ENCODE measurements at places on chromosomes 4 and X. TPM values are rescaled to one million over a fixed set of nuclear protein-coding genes. Genes with fewer than 3 reads are reported as not detected.

TLR1 gene
- total RNA-seq: 7.4 TPM

GRCh38 chr4:86482306-86483172, 111.6 kb upstream of the PTPN13 start:
- no peak overlapping the region for H3K4me3 ChIP-seq
- H3K27me3 ChIP-seq: no peaks in the 10 kb centered on the region
- DNase-seq: no peak
- no peaks in the 10 kb centered on the region for H3K36me3 ChIP-seq

DNA sequence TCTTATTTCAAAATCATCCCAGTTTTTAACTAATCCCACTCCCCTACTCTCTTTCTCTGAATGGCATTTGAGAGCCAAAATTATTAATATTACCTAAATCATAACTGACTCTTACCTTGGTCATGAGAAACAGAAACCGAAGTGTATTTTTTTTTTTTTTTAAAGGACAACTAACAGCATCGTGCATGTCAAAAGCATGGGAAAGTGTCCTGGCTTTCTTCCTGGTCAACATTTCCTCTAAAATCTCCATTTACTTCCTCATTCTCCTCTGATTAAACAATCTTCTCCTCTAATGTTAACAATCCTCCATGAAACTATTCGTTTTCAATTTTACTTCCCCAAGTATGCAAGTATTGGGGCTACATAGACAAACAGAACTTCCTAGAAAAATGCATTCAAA, 2.1 kb upstream of the STS start:
- DNase-seq: no peak
- no peaks in the 10 kb centered on the region for H3K36me3 ChIP-seq
- no peaks in the 10 kb centered on the region for H3K27me3 ChIP-seq
- no peak overlapping the region for H3K27ac ChIP-seq
- no peaks in the 10 kb centered on the region for H3K4me1 ChIP-seq
- no peak overlapping the region for H3K4me3 ChIP-seq

GRCh38 chrX:148049441-148049840, 68.3 kb downstream of the FMR1NB start:
- H3K27me3 ChIP-seq: no peaks in the 10 kb centered on the region
- DNase-seq: no peak
- no peak overlapping the region for H3K4me3 ChIP-seq
- H3K4me1 ChIP-seq: no peaks in the 10 kb centered on the region
- no peak overlapping the region for H3K27ac ChIP-seq

GRCh38 chrX:49992853-49993252, 70.5 kb downstream of the CLCN5 start:
- no peaks in the 10 kb centered on the region for H3K4me1 ChIP-seq
- no peak for DNase-seq
- H3K4me3 ChIP-seq: no peak overlapping the region
- no peaks in the 10 kb centered on the region for H3K27me3 ChIP-seq
- no peaks in the 10 kb centered on the region for H3K36me3 ChIP-seq

- no peak overlapping the region for H3K27ac ChIP-seq
- no peak for DNase-seq
- H3K4me1 ChIP-seq: no peaks in the 10 kb centered on the region
- H3K4me3 ChIP-seq: no peak overlapping the region
- no peaks in the 10 kb centered on the region for H3K27me3 ChIP-seq
These were observed 583.3 kb upstream of the TENM3 start for GRCh38 chr4:181659876-181660275.

DNA sequence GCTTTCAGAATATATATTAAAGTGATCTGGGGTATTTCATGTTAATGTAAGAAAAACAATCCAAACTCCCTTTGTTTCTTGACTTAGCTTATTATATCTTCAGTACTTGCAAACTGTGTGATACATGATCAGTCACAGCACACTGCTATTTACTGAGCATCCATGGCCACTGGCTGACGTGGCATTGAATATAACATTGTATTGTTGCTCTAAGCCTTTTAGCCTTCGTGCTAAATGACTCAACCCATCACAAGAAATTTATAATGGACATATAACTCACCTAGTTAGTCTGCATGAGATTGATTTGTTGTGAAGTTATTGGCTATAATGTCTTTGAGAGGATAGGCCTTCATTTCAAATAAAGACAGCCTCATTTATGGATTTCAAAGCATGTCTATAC, 642.6 kb downstream of the IL1RAPL1 start:
- no peaks in the 10 kb centered on the region for H3K36me3 ChIP-seq
- H3K27me3 ChIP-seq: no peaks in the 10 kb centered on the region
- DNase-seq: no peak
- H3K4me3 ChIP-seq: no peak overlapping the region
- no peaks in the 10 kb centered on the region for H3K4me1 ChIP-seq

DNA sequence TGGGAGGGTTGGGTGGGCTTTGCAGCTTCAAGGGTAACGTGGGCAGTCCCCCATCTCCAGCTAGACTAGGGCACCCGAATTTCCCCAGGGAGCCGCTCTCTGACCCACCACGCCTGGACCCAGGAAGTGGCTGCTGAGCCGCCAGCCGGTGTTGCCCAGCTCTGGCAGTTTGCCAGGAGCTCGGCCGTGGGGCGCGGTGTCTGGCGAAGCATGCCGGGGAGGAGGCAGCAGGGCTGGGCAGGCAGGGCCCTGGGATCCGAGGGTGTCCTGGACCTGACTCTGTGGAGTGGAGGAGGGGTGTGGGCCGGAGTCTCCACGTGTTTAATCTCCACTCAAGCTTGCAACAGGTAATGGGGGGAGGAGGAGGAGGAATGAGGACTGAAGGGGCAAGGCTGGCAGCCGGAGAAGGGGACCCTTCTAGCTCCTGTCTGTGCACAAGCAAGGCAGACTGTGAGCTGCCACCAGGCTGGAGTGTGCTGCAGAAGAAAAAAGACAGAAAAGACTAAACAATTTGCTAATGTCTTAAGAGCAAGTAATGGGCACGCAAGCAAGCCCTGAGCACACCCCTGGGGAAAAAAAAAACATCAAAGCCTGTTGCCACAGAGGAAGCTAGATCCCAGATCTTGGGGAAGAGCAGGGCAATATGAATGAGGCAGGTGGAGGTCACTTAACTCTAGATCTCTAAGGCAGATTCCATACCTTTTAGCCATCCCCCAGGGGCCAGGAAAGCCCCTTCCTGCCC, 2.4 kb downstream of the LONRF3 start:
- H3K27me3 ChIP-seq: no peaks in the 10 kb centered on the region
- DNase-seq: peak; percentile 6
- H3K36me3 ChIP-seq: no peaks in the 10 kb centered on the region
- peak overlapping the region; percentile 54 for H3K27ac ChIP-seq
- no peaks in the 10 kb centered on the region for H3K4me1 ChIP-seq

DNA sequence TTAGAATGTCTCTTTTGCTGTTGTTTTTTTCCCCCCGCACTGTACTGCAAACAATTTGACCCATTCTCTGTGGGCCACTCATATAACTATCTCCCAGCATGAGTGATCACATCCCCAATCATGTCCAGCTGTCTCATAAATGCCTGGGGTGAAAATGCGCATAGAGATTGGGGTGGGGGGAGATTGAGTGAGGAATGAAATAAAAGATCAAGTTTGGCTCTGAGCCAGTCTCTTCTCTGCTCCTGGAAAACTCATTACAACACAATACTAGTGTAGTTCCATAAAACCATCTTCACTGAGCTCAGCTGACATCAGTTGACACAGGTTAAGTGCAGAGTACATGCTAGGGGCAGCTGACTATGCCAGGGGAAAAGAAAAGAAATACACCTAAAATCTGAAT, 96.9 kb downstream of the EGF start:
- no peak for DNase-seq
- H3K4me3 ChIP-seq: no peak overlapping the region
- H3K27me3 ChIP-seq: no peaks in the 10 kb centered on the region
- H3K4me1 ChIP-seq: no peaks in the 10 kb centered on the region
- no peaks in the 10 kb centered on the region for H3K36me3 ChIP-seq

GRCh38 chr4:113636877-113637276, 124.7 kb downstream of the CAMK2D start:
- H3K4me3 ChIP-seq: no peak overlapping the region
- no peak overlapping the region for H3K27ac ChIP-seq
- no peaks in the 10 kb centered on the region for H3K36me3 ChIP-seq
- H3K27me3 ChIP-seq: no peaks in the 10 kb centered on the region
- H3K4me1 ChIP-seq: no peaks in the 10 kb centered on the region

DNA sequence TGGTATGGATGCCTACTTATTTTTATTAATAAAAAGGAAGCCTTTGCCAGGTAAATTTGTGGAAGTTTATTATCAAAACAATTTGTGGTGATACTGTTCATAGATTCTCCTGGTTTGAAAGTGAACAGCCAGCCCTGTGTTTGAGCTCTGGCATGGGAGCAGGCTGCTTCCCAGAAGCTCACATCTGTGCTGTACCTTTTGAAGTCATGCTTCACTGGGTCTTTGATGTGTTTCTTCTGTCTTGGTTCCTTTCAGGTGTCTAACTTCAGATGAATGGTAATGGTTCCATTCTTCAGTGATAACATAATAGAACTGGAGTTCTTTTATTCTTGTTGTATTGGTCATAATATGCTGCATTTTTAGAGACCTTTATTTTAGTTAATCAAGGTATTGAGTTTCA, 85.5 kb downstream of the BMPR1B start:
- H3K36me3 ChIP-seq: no peaks in the 10 kb centered on the region
- H3K27me3 ChIP-seq: no peaks in the 10 kb centered on the region
- no peak overlapping the region for H3K4me3 ChIP-seq
- no peaks in the 10 kb centered on the region for H3K4me1 ChIP-seq
- H3K27ac ChIP-seq: no peak overlapping the region

- H3K36me3 ChIP-seq: no peaks in the 10 kb centered on the region
- DNase-seq: no peak
- H3K4me3 ChIP-seq: no peak overlapping the region
- no peaks in the 10 kb centered on the region for H3K27me3 ChIP-seq
These were observed 69.4 kb downstream of the TBC1D9 start for GRCh38 chr4:140686796-140687195.

- H3K4me3 ChIP-seq: no peak overlapping the region
- H3K4me1 ChIP-seq: no peaks in the 10 kb centered on the region
- no peak for DNase-seq
- no peak overlapping the region for H3K27ac ChIP-seq
These were observed 30.6 kb upstream of the GTPBP6 start for GRCh38 chrX:349196-349595.

PABPC1L2B gene
- 2.0 TPM for total RNA-seq

DNA sequence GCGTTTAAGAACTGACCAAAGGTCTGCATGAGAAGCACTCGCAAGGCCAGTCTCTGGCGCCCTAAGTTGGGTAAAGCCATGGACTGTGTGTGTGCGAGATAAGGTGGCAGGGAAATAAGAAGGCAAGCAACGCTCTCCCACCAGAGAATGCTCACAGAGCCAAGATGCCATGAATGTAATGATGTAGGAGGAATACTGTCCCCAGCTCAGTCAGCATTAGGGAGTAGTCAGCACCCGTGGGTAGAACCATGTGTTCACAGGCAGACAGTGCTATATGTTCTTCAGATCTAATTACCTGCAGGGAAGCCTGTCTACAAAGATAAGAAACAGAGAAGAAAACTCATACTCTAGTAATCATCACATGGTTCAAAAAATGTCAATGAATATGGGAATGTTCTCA, 68.8 kb downstream of the SEC24D start:
- no peak overlapping the region for H3K4me3 ChIP-seq
- H3K36me3 ChIP-seq: no peaks in the 10 kb centered on the region
- H3K27me3 ChIP-seq: no peaks in the 10 kb centered on the region
- no peak for DNase-seq

DNA sequence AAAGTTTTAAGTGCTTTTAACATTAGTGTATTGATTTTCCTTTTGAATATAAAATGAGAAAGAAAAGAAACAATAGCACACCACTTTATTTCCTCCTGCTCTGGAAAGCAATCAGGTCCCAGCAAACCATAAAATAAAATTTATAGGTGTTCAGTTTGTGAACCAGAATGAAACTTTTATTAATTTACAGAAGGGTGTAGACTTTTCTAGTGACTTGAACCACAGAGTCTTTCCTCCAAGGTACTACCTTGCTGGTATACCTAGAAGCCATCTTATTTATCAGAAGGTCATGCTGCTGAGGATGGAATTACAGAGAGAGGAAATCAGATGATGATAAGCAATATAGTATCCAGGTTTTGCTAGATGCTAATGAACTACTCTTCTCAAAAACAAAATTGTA, 27.6 kb upstream of the RPS6KA3 start:
- H3K27me3 ChIP-seq: no peaks in the 10 kb centered on the region
- H3K4me3 ChIP-seq: no peak overlapping the region
- DNase-seq: no peak
- no peaks in the 10 kb centered on the region for H3K36me3 ChIP-seq
- no peak overlapping the region for H3K27ac ChIP-seq
- no peaks in the 10 kb centered on the region for H3K4me1 ChIP-seq

- H3K4me1 ChIP-seq: no peaks in the 10 kb centered on the region
- peaks cover 4% of the 10 kb centered on the region for H3K27me3 ChIP-seq
- H3K27ac ChIP-seq: peak overlapping the region; percentile 48
- no peak for DNase-seq
These were observed 653 bp downstream of the HHIP start for GRCh38 chr4:144646523-144647094.

DNA sequence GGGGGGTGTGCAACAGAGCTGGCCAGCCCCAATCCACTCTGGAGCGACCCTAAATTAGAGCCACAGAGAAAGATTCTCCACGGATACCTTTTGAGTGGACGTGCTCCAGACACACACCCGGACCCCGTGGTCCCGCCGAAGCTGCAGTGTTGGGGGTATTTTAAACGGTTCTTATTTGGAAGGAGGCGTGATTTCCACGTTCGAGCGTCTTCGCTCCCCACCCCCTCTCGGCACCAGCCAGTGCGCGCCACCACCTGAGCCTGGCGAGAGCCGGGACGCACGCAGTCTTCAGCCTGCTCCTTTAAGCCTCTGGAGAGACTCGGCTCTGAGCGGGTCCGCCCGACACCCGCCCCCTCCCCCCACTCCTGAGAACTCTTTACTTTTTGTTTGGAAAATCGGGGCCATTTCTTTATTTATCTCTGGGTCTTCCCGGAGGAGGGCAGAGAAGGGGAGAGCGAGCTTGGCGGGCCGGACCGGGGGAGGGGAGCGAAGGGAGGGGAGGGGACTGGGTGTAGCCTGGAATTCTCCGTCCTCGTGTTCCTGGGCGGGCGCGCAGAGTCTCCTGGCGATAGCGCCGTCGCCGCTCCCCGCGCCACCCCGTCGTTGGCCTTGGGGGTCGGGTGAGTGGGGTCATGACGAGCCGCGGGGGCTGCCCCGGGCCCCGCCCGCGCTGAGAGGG, 668 bp upstream of the PTCHD1 start:
- peak overlapping the region; percentile 25 for H3K4me3 ChIP-seq
- no peaks in the 10 kb centered on the region for H3K27me3 ChIP-seq
- H3K4me1 ChIP-seq: no peaks in the 10 kb centered on the region
- DNase-seq: peak; percentile 12
- H3K27ac ChIP-seq: peak overlapping the region; percentile 30
